Stimulated activated CD4-positive, alpha-beta T cell treated with anti-CD3 and anti-CD28 coated beads, Interleukin-4, amount 100 ng/mL, for 48 hours (primary cell): ENCODE measurements at places on chromosomes 1 and 21.

DNA sequence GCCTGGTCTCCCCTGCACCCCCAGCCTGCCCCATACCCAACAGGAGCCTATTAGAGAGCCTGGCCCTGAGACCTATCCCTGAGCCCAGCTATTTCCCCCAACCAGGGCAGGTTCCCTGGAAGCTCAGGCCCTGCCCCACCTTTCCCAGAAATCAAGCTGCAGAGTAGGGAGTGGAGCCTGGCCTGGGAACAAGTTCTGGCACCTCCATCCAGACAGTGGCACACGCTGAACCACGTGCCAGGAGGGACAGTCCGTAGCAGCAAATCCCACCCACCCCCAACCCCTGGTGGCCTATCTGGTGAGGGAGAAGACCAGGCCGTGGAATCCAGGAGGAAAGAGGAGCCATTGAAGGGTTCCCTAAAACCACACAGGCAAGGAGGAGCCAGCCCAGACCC lies 22.6 kb downstream of the TNNT2 start:
- no peak for DNase-seq

GRCh38 chr1:184012187-184012586 lies 25.3 kb downstream of the COLGALT2 start:
- DNase-seq: no peak

DNA sequence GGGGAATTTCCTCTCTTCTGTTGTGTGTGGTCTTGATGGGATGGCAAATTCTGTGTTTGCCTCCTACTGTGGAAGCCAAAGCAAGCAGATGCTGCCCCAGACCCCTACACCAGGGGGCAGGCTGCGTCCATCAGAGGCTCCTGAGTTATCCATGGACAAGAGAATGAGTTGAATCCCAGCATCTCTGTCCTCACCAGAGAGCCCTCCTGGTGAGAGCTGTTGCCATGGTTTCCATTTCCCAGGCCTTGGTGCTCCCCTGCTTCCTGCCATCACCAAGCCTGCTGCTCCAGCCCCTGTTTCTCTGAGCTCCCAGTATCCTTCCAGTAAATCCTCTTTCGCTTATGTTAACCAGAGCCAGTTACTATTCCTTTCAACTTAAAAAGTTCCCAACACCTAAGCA lies 20.4 kb upstream of the GNG12 start:
- DNase-seq: peak; percentile 9

DNA sequence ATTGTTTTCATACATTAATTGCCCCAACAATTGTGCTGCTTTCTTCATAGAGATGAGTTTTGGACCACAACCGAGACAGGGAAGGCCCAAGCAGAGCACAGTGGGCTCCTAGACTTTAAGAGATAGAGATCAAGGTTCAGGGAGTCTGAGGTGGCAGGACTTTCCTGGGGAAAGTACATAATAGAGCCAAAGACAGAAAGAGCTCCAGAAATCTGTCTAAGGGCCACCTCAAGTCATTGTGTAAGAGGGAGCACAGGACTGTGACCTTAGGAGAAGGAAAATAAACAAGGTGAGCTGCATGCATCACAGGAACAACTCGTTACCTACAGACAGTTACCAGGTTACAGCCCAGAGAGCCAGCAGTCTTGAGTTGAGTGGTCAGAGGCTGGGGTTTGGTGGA lies 41.3 kb upstream of the CR2 start:
- DNase-seq: no peak

DNA sequence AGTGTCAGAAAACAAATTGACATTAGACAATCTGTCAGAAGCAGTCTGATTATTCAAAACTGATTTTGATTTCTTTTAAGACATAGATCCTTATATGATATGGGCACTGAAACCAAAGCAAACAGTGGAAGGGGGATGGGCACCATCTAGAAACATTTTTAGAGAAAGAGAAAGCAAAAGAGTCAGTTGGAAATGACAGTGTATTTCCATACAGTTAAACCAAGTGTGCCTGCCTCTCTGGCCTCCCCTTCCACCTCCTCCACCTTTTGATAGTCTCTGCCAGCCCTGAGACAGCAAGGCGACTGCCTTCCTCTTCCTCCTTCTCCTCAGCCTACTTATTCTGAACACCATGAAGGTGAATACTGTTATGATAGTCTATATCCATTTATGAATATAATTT lies 949.7 kb downstream of the AMY1C start:
- no peak for DNase-seq

GRCh38 chr1:71019233-71019969 lies 28.2 kb downstream of the PTGER3 start:
- DNase-seq: no peak

- DNase-seq: peak; percentile 77
Observed at GRCh38 chr1:175146529-175147213, 45.9 kb downstream of the KIAA0040 start.

DNA sequence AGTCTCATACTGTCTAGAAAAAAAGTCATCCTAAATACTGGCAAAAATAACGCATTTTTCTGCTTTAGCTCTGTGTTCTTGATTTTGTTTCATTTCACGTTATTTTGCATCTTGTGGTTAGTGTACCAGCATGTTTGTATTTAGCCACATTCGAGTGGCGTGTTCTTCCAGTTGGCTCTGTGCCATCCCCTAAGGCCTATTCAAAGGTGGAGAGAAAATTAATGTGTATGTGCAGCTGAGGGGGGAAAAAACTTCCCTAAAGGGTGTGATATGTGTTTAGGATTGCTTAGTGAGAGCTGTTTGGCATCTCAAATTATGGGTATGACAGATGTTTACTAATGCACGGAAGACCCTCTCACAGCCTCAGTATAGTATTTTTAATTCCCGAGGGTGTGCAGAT lies 12.1 kb downstream of the DNAJC16 start:
- no peak for DNase-seq

DNA sequence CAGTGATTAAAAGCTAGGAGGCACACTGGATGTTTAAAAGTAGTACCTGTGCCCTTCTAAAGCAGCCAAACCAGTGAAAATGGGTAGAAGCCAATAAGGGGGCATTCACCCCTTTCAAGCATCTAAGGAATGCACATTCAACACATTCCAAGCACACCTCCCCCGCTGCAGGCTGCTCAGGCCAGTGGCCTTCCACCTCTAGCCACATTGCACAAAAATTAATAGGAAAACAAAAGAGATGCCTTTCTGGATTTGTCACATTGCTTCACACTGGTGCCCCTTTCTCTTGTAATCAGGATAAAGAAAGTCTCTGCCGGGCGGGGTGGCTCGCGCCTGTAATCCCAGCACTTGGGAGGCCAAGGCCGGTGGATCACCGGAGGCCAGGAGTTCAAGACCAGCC lies 834.0 kb downstream of the USP25 start:
- no peak for DNase-seq

DNA sequence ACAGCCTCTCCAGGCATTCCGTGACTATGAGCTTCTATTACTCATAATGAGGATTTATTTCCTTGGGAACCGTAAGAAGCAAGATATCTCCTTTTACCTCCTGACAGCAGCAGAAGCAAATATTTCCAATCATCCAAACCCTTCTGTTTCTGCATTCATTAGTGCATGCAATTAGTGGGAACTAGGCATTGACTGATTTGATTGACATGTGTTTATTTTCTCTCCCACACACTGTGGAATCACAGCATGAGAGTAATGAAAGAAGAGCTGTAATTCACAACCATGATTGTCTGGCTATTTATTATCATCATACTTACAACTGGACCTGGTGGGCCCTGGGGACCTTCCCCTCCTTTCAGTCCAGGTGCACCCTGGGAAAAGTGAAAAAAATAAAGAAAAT lies 146.8 kb downstream of the COL11A1 start:
- no peak for DNase-seq

GRCh38 chr1:237756304-237756967 lies 134.3 kb downstream of the ZP4 start:
- no peak for DNase-seq

DNA sequence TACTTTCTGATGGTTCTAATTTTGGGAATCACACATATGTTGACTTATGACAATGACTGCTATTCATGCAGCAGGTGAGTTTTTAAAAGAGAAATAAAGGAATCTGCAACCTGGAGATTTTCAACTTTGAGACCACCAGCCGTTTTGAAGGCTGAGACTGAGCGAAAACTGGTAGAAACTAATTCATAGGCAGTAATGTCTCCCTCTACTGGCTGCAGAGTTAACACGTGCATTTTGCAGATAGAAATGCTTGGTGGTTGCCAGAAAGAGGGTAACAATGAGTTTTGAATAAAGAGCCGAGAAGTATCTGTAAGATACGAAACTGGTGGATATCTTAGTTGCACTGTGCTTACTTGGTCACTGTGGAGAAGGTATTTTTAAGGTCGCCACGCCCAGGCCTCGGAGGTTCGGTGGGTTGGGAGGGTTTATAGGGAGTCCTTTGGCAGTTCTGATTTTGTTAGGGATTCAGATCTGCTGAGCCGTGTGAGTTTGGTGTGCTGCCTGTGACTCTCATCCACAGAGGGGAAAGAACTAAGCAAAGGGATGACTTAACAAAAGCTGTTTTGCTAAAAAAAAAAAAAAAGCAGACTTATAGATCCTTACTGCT lies 83.0 kb downstream of the RYR2 start:
- DNase-seq: no peak

DNA sequence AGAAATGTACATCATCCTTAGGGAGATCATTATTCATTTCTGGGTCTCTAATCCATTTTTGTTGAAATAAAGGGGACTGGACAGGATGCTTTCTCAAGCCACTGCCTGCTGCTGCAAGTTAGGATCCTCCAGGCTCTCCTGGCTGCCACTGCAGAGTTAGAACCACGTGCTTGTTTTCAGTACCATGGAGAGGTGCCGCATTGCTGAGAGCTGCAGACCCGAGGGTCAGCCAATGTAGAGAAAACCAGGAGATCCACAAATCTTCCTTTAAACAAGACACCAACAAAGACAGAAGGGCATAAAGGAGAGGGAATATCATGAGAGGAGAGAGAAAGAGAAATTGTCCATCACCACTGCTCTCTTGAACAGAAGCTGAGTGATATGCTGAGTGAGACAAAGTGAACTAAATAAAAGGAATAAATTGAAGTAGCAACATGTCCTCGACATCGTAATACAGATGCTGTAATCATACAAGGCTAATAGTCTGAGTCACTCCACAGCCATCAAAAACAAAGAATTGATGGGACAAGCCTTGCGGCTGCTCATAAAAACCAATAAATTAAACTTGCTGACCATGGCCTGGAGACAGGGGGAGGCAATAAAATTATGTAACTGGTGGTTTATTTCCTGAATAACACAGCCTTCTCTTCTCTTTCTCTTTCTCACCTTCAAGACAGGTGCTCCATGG lies 255.7 kb downstream of the OMA1 start:
- DNase-seq: no peak

DNA sequence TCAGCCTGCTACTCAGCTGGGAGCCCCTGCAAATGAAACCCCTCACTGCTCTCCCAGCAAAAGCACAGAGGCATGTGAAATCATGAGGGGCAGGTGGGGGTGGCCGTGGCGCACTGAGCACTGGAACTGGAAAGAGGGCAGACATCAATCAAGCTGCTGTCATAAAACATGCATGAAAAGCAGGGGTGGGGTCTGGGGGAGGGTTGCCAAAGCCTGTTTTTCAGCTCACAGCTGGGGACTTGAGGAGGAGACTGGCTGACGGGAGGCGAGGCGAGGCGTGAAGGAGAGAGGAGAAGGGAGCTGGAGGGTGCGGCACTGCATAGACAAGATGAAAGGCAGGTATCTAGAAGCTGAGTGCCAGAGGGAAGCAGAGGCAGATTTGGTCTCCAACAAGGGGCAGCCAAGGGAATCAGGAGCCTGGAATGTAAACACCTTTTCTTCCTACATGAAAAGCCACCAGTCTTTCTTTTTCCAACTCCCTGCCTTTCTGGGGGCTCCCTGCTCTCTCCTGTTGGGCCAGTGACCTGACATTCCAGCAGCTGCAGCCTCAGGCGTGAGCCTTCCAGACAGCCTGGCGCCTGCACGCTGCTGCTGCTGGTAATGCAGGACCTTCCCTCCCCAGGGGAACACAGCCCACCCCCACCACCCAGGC lies 87.0 kb downstream of the NMNAT2 start:
- no peak for DNase-seq

GRCh38 chr1:168125051-168125450 lies 11.7 kb downstream of the GPR161 start:
- DNase-seq: no peak

DNA sequence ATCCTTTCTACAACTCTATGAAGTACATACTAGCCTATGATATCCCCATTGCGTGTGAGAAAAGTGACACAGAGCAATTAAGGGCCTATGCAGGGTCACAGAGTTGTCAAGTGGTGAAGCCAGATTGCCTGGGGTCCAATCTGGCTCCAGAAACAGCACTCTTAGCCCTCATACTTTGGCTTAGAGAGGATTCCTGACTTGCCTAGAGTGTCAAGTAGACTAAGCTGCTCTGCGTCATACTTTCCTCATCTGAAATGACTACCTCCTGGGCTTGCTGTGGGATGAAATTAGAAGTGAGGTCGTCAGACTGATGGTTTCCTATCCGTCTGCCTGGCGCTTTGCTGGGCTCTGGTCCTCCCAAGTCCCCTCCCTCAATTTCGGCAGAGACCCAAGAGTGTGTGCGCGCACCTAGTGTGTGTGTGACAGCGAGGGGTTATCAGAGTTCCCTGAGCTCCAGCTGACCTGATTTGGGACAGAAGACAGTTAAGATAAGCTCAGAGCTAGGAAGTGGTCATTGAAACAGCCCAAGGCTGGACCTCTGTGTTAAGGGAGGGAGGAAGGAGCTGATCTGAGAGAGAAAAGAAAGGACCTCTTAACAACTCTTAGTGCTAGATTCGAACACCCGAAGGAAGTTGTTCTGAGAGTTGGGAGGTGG lies 5.4 kb upstream of the NUAK2 start:
- no peak for DNase-seq

GRCh38 chr1:190747704-190748103 lies 270.0 kb upstream of the BRINP3 start:
- no peak for DNase-seq

DNA sequence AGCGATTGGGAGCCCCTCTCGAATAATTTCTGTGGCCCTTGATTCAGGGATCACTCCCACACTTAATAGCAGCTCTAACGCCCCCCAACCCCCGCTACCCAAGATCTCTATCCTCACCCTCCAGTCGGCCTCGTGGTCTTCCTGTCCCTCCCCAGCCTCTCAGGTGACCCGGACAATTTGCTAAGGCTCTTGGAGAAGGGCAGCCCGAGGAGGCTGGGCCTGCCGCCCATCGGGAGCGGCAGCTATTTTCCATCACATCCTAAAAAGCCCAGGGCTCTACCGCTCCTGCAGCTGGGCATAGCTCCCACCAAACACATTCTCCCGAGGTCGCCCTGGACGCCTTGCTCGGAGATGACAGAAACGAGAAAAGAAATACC lies 12.0 kb upstream of the PHLDA3 start:
- no peak for DNase-seq
